ENCODE measurements at places on chromosomes 2 and 18. TPM values are rescaled to one million over a fixed set of nuclear protein-coding genes. Genes with fewer than 3 reads are reported as not detected.
A peak's percentile ranks its signal among the peaks of the same experiment; 100 is the strongest.

DNA sequence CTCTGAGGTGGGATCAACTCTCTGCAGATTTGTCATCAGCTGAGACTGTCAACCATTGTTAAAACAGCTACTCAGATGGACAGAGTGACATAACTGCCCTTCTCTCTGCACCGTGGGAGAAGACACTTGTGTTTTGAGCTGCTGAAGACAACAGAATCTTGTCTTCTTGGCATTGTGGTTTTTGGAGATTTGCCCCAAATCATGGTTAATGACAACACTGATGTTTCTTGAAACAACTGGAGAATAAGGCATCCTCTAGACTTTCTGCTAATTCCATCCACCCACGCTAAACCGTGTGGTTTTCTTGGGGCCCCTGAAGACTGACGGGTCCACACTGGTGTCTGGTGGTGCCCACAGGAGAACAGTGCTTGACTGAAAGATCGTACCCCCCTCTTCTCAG is 39.5 kb downstream of the SH3BP4 start:
- no peak overlapping the region for H3K4me3 ChIP-seq
- H3K27ac ChIP-seq, result no peak overlapping the region
- H3K36me3 ChIP-seq, result no peaks in the 10 kb centered on the region
- H3K27me3 ChIP-seq, result no peaks in the 10 kb centered on the region
- peaks cover 3% of the 10 kb centered on the region for H3K4me1 ChIP-seq
- no peak for DNase-seq

- no peaks in the 10 kb centered on the region for H3K4me1 ChIP-seq
- H3K27ac ChIP-seq, result no peak overlapping the region
- no peaks in the 10 kb centered on the region for H3K36me3 ChIP-seq
- H3K27me3 ChIP-seq, result no peaks in the 10 kb centered on the region
Measured at GRCh38 chr2:22406625-22407024, 978.4 kb upstream of the KLHL29 start.

DNA sequence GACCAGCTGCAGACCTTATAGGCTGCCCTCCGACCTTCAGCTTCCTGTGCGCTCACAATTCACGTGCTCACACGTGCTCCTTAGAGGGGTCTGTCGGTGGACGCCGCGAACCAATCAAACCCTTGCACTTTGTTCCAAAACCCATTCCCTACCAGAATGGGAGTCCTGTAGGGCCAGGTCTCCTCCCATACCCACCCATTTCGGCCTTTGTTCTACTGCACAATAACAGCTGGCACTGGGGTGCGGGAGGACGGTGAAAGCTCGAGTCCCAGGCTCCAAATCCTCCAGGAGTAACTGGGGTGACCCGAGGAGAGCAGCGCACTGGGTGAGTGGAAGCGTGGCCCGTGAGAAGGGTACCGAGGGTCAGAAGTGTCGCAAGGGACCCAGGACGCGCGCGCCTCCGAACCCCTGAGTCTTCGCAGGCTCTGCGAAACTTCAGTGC is 13.0 kb downstream of the SIX3 start:
- no peak overlapping the region for H3K27ac ChIP-seq
- H3K4me3 ChIP-seq, result no peak overlapping the region
- H3K4me1 ChIP-seq, result peaks cover 27% of the 10 kb centered on the region
- no peak for DNase-seq
- H3K36me3 ChIP-seq, result no peaks in the 10 kb centered on the region

- DNase-seq, result peak; percentile 83
- peaks cover 3% of the 10 kb centered on the region for H3K4me1 ChIP-seq
- no peaks in the 10 kb centered on the region for H3K36me3 ChIP-seq
- H3K27me3 ChIP-seq, result peaks cover 31% of the 10 kb centered on the region
Measured at GRCh38 chr2:206274434-206275311, at the start of gene ZDBF2. TSS of gene ZDBF2 (plus strand) at chr2:206274663. CDS start at chr2:206281850, 7,187 bp downstream.

- no peaks in the 10 kb centered on the region for H3K36me3 ChIP-seq
- H3K27me3 ChIP-seq, result no peaks in the 10 kb centered on the region
- peaks cover 6% of the 10 kb centered on the region for H3K4me1 ChIP-seq
- no peak for DNase-seq
- no peak overlapping the region for H3K27ac ChIP-seq
Measured at GRCh38 chr2:24365051-24365450, 4.7 kb upstream of the ITSN2 start.

GRCh38 chr2:25854613-25855012 is 23.7 kb downstream of the ASXL2 start:
- H3K36me3 ChIP-seq, result no peaks in the 10 kb centered on the region
- peaks cover 3% of the 10 kb centered on the region for H3K4me1 ChIP-seq
- H3K27me3 ChIP-seq, result no peaks in the 10 kb centered on the region
- no peak overlapping the region for H3K4me3 ChIP-seq
- no peak for DNase-seq

DNA sequence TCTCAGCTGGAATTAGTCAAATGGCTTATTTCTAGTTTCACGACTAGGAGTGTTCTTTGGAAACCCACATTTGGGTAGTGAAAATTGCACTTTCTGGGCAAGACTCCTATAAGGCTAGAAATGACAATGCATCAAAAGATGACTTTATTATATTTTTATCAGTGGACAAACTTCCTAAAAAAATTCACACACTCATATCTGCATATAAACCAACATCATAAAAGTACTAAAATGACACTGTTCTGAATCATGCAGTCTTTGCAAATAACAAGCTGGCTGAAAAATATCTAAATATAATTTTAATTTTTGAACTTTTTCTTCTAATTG is 17.6 kb downstream of the MXD1 start:
- H3K36me3 ChIP-seq, result no peaks in the 10 kb centered on the region
- no peak overlapping the region for H3K4me3 ChIP-seq
- no peak for DNase-seq
- no peaks in the 10 kb centered on the region for H3K27me3 ChIP-seq

GRCh38 chr2:10331027-10331701 is 28.5 kb downstream of the HPCAL1 start:
- DNase-seq, result no peak
- H3K4me1 ChIP-seq, result peaks cover 44% of the 10 kb centered on the region
- no peaks in the 10 kb centered on the region for H3K27me3 ChIP-seq
- H3K27ac ChIP-seq, result no peak overlapping the region
- H3K4me3 ChIP-seq, result no peak overlapping the region

The TLX2 gene
- 0.17 TPM for total RNA-seq

The LNPK gene
- 10.3 TPM for total RNA-seq

The ASPRV1 gene
- 0.95 TPM for total RNA-seq

Measured in H1 (cell line).